ENCODE measurements at places on chromosomes 3 and 15.

- no peak for DNase-seq
Measured at GRCh38 chr15:80607287-80607980, 87.7 kb upstream of the ABHD17C start.

DNA sequence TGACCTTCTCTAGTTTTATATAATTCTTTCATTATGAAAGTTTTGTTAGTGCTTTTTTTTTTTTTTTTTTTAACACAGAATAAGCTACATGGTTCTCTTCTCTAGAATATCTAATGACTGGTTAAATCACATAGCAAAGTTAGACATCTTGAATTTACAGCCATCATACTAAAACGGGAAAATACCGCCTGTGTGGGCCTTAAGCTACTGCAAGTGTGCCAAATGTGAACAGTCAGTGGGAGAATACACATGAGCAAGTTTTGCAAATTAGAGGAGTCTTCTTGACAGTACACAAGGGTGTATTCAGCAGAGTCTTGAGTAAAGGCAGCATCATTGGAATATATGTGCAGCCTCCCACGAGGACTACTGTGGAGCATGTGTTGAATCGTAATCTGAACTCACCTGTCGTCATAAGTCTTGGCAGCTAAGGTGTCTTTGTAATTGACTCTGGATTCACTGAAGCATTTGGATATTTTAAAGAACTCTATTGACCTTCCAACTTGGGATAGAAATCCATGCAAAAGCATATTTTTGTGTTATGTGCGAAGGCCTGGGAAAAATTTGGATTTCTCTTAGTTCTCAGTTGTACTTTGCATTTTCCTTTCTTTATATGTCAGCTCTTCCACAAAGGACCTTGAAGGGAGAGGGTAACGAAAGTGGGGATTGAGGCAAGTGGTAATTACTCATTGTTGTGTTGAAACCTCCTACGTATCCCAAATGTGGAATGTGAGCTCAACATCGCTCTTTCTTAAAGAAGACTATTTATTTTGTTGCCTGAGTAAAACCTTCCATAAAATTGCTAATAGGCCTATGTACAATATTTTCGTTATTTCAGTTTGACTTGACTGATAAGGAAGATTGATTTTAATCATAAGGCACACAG, 117.4 kb downstream of the ATG7 start:
- DNase-seq, result no peak

DNA sequence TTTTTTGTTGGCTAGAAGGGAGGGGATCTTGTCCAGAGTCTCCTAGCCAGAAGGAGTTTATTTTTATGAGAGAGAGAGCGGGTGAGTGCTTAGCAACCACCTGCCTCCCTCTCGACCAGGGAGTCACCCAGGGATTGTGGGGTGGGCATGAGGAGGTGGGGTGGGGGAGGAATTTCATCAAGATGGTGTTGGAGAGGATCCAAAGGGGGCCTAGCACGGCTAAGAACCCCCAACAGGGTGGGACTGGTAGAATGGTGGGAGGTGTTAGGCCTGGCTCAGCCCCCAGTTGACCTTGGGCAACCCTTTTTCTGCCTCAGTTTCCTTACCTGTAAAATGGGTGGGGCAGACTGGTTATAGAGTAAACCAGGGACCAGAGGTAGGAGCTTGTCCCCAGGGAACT, 1.8 kb downstream of the SLC6A6 start:
- DNase-seq, result no peak

GRCh38 chr3:55910543-55910942, 423.4 kb upstream of the WNT5A start:
- no peak for DNase-seq

- no peak for DNase-seq
Measured at GRCh38 chr3:70885636-70886035, 573.2 kb upstream of the MDFIC2 start.

- no peak for DNase-seq
Measured at GRCh38 chr15:88906130-88906529, 7.0 kb downstream of the MFGE8 start.

DNA sequence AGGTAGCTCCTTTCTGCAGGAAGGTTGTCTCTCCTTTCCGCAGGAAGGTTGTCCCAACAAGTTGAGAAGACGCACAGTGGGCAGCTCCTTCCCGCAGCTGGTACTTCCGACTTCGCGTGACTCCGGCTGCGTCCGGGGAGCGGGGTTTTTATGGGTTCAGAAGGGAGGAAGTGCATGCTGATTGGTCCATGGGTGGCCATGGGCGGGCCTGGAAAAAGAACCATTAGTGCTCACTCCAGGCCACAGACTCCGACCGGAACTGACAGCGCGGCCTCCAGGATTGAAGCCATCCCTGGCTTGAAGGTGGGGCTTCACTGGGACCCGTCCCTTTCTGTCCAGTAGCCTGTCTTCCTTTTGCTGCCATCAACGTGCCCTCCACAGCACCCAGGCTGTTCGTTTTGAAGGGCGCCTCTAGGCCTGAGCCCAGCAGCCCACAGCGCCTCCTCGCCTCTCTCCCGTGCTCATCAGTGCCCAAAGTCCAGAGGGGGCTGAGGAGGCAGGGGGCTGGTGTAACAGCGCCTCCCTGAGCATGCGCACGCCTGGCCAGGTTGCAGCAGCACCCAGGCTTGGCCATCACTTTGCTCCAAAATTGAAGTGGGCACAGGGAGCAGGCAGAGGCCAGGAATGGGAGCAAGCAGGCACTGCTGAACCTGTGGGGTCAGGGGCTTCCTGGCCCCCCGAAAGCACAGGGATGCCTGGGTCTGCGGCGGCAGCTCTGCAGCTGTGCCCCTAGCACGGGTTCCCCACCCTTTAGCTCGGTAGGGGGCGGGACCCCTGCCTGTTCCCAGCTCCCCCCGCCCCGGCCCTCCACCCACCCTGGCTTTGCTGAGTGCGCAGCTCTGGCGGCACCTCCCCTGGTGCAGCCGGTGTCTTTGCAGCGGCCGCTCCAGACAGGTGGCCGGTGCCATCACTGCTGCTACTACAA, 330.6 kb upstream of the MCTP2 start:
- DNase-seq, result no peak

DNA sequence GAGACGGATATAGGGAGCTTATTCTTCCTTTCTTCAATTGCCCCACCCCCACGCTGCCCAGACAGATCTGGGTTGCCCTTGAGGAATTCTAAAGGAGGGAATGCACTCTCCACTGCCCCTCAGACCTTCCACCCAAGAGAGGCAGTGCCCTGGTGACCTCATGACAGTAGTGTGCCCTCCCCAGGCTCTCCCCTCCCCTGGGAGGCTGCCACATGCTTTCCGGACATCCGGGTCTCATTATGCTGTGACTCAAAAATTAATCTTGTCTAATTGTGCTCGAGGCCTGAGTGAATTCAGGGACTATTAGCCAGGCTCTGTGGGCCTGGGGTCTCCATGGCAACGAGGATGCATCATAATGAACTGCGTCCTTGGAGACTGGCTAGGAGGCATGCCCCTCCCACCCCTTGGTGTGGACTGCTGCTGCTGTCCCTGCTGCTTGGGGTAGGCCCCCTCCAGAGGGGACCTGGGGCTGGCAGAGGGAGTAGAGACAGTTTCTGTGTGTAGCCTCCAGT, 20.8 kb downstream of the CORO2B start:
- DNase-seq, result no peak

- DNase-seq, result no peak
Measured at GRCh38 chr15:42066764-42067415, 27.5 kb downstream of the PLA2G4D start.

- DNase-seq, result no peak
Measured at GRCh38 chr15:74144153-74144775, 13.9 kb downstream of the ISLR2 start.

- DNase-seq, result no peak
Measured at GRCh38 chr15:69094124-69094921, 66.1 kb upstream of the GLCE start.

DNA sequence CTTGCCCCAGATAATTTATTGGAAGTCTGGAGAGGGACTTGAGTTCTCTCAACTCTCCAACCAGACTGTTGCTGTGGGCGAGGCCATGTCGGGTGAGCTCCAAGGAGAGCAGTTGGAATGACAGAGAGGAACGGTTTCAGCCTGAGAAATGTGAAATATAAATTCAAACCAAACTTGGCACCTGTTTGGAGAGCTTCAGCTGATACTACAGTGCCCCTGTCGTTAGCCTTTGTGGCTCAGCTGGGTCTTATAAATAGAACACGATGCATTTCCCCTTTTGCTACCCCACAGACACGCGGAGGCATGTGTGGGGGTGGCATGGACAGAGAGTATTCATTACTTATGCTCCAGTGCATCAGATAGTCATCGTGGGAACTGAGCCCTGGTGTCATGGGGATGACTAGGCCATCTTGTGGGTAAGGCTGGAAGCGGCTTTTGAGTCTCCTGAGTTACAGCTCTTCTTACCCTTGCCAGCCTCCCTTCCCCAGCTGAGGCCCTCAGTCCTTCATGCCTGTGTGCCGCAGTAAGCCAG, 15.6 kb downstream of the SMAD3 start:
- DNase-seq, result peak; percentile 64

GRCh38 chr3:38349684-38350359, 3.2 kb downstream of the XYLB start:
- no peak for DNase-seq

GRCh38 chr15:31046759-31047359, 54.7 kb downstream of the TRPM1 start:
- no peak for DNase-seq

GRCh38 chr3:121648219-121648958, 12.3 kb downstream of the HCLS1 start:
- DNase-seq, result no peak

GRCh38 chr3:8987645-8988383, 24.5 kb upstream of the RAD18 start:
- peak; percentile 38 for DNase-seq

GRCh38 chr3:155912579-155913190, 42.2 kb downstream of the GMPS start:
- no peak for DNase-seq

DNA sequence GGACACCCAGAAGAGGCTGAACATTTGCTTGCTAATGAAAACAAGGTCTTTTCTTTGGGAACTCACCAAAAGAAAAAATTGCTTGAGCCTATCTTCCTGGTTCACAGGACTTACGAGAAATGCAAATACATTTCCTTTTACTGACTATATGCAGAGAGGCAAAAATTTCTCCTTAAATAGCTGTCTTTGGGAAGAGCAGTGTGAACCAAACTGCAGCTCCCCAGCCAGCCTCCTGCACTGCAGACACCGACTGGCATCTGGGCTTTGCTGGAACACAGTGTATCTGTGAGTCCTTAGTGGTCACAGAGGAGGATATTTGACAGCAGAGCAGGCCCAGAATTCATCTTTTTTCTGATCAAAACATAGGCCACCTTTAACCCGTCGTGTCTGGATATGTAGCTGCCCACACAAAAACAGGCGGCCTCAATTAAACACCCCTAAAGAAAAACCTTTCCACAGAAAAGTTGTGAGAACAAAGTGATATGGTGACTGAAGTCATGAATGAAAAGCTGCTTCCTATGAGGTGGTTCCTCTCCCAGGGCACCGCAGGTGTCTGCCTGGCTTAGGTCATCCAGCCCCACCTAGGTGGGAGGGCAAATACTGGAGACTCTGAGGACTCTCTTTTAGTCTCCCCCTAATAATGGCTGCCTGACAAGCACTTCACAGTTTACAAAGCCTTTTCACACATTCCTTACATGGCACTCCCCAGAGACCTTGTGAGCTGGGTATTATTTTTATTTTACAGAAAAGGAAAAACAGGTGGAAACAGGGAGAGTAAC, 46.1 kb upstream of the TMEM158 start:
- DNase-seq, result no peak

GRCh38 chr3:58093574-58094195, 85.5 kb downstream of the FLNB start:
- no peak for DNase-seq

GRCh38 chr3:157633241-157633640, 130.0 kb upstream of the VEPH1 start:
- no peak for DNase-seq

Measured in stimulated activated CD4-positive, alpha-beta T cell treated with anti-CD3 and anti-CD28 coated beads, Interleukin-12 subunit alpha, Interleukin-12 subunit beta, amount 100 ng/mL, for 48 hours (primary cell).